NCI-H187 (cell line): ENCODE measurements at places on chromosomes 13 and 19.

GRCh38 chr13:112124141-112124540 lies 57.2 kb downstream of the SOX1 start:
- DNase-seq = no peak

DNA sequence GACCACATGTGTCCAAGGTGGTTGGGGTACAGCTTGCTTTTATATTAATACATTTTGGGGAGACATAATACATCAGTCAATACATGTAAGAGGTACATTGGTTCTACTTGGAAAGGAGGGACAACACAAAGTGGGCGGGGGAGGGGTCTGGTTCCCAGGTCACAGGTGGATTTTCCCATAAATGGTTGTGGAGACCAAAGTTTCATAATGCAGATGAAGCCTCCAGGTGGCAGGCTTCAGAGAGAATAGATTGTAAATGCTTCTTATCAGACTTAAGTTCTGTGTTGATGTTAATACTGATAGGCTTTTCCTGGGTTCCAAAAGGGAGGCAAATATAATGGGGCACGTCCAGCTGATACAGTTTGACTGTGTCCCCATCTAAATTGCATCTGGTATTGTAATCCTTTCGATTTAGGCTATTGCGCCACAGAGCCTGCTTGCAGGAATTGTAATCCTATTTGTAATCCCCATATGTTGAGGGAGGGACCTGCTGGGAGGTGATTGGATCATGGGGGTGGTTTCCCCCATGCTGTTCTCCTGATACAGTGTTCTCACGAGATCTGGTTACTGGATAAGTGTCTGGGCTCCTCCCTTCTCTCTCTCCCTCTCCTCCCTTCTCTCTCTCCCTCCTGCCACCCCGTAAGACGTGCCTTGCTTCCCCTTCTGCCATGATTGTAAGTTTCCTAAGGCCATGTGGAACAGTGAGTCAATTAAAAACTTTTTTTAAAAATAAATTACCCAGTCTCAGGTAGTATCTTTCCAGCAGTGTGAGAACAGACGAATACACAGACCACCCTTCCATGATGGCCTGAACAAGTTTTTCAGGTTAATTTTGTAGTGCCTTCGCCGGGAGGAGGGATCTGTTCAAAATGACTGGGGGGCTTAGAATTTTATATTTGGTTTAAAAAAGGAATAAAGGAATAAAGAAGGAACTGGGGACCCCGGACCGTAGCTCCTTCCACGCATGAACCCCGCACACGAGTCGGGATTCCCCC lies 44.9 kb downstream of the ZNF823 start:
- no peak for DNase-seq

- no peak for DNase-seq
Observed at GRCh38 chr13:108917581-108917980, 288.2 kb downstream of the MYO16 start.

GRCh38 chr13:102940143-102940542 lies 94.3 kb downstream of the ERCC5 start:
- no peak for DNase-seq

DNA sequence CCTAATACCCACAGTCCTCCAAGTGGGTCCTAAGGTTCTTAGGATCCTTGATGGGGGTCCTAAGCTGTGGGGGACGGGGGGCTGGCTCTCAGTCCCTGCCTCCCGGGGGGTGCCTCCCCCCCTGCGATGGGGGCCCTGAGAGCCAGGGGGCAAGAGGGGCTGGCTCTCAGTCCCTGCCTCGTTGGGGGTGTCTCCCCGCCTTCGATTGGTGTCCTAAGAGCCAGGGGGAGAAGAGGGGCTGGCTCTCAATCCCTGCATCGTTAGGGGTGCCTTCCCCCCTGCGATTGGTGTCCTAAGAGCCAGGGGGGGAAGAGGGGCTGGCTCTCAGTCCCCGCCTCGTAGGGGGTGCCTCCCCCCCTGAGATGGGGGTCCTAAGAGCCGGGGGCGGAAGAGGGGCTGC lies 37.0 kb downstream of the SLC25A30 start:
- DNase-seq = no peak

DNA sequence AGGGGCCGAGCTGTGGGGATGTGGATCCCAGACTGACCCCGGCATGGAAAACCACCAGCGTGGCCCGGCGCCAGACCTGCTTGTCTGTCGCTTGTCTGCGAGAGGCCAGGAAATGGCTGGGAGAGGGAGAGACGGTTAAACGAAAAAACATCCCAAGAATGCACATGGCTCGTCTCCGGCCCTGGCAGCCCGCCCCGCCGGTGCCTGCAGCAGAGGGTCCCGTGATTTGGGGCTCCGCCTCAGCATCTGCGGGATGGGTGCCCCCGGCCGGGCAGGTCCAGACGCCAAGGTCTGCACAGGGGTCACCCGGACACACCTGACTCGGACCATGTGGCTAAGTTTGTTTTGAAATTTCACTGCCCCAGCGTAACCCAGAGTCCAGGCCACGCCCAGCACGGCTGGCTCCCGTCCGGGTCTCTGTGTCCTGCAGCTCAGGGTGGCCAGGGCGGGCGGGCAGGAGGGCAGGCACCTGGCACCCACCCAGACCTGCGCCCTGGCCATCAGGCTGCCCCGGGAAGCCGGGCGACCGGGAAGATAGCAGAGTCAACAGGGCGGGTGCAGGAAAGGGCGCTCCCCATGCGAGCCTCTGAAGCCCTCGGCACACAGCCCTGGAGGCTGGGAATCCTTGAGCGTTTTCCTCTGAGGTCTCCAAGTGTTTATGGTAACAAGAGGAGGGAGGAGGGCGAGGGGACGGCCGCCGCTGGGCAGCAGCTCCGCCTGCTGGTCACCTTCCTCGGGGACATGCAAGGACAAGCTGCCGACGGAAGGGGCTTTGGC lies 103.2 kb downstream of the GADD45B start:
- no peak for DNase-seq

DNA sequence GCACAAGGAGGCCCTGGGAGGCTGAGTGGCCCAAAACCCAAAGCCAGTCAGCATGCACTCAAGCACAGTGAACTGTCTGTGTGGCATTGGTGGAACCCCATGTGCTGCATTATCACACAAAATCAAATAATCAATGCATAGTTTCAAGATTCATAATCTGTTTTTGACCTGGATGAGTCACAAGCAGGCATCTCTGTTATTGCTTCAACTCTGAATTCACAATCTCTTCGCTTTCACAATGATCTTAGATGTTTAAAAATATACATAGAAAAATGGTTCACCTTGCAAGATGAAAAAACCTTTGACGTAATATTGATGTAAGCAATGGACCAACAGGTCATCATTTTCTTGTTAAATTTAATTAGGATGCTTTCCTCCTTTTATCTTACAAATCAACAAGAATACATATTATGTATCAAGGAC lies 455.4 kb downstream of the IRS2 start:
- DNase-seq = no peak
